Mammary epithelial cell (primary cell): ENCODE measurements at places on chromosomes 1 and 21.

- no peak for DNase-seq
Measured at GRCh38 chr1:238998577-238998976, 387.8 kb upstream of the CHRM3 start.

DNA sequence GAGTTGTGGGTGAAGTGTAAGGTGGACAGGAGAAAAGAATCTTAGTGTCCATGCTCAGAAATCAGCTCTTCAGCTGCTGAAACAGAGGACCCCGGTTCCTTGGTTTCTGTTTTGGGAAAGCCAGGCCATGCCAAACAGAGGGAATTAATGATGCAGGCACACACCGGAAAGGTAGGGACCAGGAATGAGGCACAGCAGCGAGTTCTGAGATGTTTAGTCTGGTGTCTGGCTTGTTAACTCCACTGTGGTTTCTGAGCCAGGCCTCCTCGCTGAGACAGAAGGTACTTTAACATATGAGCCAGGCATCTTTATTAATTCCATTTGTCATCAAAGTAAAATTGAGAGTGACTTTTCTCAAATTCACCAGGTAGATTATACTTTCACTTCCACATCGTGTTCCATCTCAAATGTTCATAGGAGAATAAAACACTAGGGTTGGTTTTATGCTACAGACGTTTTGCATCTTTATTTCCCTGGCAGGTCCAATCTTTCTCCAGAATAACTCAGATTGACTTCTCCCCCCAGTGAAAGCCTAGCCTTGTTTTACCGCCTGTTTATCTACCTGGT is 23.5 kb downstream of the LRRC8D start:
- peak; percentile 37 for DNase-seq

GRCh38 chr1:109322974-109323373 is 16.2 kb upstream of the MYBPHL start:
- no peak for DNase-seq

- DNase-seq, result no peak
Measured at GRCh38 chr1:152348447-152348846, 11.4 kb downstream of the FLG2 start.

DNA sequence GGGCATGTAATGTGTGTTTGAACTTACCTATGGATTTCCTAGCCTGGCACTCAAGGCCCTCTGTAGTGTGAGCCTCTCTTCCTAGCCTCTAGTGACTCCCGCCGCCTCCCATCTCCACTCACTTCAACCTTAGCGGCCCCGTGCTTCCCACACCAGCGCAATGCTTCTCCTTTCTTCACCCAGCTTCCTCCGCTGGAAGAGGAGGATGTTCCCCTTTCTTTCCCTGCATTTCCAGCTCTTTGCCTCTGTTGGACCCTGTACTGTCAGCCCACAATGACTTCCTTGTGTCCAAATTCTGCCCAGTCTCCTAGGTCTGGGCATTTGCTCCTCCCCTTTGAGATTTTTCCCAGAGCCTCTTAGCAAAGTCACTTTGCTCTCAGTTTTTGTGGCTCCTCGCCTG is 138.1 kb upstream of the IRF2BP2 start:
- no peak for DNase-seq

DNA sequence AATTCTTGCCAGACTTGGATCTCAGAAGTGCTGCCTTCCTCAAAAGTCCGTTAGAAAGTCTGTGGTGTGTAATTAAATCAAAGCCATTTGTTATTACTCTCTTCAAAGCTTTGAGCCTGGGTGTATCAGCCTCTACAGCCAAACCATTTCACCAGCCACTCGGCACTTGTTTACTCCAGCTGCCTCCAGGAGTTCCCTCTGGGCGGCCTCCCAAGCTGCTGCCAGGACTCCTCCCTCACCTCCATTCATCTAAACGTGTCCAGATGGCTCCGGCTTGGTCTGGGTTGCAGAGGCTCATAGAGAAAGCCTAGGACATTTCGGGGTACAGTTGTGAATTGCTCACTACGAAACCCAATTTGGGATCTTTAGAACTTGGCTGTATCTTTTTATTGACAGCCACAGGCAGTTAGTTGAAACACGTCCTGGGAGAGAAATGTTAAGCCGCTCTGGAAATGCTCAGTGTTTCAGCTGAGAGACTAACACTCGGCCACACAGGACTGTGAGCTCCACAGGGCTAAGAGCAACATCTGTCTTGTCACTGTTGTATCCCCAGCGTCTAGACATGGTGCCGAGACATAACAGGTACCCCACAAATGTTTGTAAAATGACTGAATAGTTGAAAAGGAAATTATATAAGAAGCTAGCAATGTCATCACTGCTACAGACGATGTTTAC is 116.9 kb upstream of the NGF start:
- DNase-seq, result no peak

DNA sequence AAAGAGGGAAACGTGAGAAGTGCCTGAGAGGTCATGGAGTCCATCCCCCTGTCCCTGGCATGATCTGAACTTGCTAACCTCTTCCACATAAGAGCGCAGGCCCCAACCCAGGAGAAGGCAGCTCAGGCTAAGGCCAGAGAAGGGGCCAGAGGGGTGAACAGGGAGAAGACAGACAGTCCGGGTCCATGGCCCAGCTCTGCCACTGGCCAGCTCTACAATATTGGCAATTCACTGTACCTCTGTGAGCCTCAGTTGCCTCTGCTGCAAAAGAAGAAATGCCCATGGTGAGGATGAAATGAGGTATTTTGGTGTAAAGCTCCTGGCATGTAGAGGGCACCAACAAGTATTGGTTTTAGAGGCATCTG is 72.3 kb downstream of the CAMK2N1 start:
- DNase-seq, result no peak

DNA sequence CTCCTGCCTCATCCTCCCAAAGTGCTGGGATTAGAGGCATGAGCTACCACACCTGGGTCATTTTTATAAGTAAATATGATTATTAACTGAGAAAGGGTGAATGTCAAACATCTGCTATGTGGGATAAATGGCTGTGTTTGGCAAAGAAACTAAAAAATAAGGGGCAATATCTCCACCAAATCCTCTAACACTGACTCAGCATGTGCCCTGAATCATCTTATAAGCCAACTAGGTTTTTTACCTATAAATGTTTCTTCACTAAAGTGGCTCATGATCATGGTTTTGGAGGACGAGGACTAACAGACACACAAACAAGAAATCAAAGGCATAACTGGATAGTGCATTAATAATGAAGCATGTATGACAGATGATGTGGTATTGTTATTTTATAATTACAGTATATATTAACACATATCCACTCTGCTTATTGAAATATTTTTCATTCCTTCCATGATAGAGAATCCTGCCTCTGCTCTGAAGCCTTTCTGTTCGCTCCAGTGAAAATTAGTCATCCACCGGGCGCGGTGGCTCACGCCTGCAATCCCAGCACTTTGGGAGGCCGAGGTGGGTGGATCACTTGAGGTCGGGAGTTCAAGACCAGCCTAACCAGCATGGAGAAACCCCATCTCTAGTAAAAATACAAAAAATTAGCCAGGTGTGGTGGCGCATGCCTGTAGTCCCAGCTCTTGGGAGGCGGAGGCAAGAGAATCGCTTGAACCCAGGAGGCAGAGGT is 11.7 kb upstream of the ARHGAP29 start:
- DNase-seq, result no peak

DNA sequence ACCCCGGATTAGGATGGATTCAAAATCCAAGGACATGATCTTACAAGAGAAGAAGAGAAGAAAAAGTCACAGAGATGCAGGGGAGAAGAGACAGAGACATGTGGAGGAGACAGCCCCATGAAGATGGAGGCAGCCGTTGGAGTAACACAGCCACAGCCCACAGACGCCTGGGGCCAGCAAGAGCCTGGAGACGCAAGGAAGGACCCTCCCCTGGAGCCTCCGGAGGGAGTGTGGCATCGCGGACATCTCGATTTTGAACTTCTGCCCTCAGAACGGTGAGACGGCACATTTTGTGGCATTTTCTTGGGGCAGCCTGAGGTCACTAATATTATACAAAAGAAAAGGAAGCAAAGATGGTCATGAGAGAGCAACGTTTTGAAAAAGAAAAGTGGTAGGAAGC is 28.8 kb downstream of the ABCG1 start:
- no peak for DNase-seq

- DNase-seq, result no peak
Measured at GRCh38 chr1:84116558-84116957, 27.5 kb upstream of the PRKACB start.

- peak; percentile 56 for DNase-seq
Measured at GRCh38 chr1:67834246-67834877, 1.1 kb upstream of the GNG12 start.

DNA sequence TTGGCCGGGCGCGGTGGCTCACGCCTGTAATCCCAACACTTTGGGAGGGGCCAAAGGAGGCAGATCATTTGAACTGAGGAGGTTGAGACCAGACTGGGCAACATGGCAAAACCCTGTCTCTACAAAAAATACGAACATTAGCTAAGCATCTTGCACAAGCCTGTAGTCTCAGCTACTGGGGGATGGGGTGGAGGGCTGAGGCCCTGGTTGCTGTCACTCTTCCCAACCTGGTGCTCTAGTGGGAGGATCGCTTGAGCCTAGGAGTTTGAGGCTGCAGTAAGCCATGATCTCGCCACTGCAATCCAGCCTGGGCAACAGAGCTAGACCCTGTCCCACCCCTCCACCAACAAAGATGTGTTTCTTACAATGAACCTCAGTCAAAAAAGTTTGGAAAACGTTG is 2.8 kb downstream of the PHGDH start:
- no peak for DNase-seq

- peak; percentile 99 for DNase-seq
Measured at GRCh38 chr1:230084408-230085177, 17.6 kb downstream of the GALNT2 start.

GRCh38 chr1:171738911-171739310 is 3.0 kb downstream of the VAMP4 start:
- DNase-seq, result no peak

- DNase-seq, result no peak
Measured at GRCh38 chr1:209580577-209580976, 2.9 kb upstream of the CAMK1G start.

GRCh38 chr1:215539803-215540570 is 27.1 kb upstream of the KCTD3 start:
- no peak for DNase-seq

DNA sequence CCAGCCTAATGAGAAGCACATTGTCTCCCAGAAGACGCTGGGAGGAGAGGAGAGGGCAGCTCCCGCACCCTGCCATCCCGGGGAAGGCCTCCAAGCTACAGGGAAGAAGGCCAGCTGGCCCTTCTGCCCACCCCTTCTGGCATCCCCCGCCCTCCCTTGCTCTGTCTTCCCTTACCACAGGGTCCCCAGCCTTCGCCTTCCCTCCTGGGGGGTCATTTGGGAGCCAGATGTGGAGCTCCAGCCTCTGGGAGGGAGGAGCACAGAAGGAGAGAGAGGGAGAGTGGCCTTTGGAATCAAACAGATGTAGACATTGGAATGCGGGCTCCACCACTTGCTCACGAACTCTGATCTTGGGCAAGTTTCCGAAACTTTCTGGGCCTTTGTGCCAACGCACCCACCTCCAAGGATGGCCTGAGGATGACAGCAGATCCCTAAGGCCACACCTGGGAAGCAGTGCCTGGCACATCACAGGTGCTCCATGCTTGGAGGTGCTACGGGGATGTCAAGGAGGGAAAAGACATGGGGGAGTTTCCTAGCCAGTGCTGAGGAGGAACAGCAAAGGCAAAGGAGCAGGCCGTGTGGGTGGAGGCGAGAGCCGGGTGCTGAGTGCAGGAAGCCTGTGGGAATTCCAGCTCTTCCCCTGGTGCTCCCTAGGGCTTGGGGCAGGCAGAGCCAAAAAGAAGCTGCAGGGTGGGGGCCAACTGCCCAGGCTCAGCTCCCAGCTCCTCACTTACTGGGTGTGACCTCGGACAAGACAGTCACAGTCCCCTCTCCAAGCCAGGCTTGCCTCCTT is 23.1 kb upstream of the RSPO1 start:
- DNase-seq, result no peak

DNA sequence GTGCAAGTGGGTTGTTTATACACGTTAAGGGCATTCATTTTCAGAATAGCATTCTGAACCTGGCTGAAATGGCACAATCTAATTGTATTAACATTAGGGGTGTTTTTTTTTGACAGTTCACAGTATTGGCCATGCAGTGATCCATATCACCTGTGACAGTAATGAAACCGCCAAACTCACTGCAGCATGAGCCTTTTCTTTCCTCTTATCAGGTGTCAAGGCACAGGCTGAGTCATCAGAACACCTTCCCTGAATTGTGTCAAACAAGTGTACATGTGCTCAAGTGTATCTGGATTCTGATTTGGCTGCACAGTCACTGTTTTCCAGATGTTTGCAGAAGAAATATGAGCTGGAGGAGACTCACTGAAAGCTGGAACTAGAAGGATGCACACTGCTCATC is 47.7 kb upstream of the C8B start:
- DNase-seq, result no peak

GRCh38 chr1:216600730-216601609 is 122.3 kb downstream of the ESRRG start:
- peak; percentile 53 for DNase-seq

GRCh38 chr1:40924767-40925166 is 54.7 kb upstream of the CTPS1 start:
- DNase-seq, result no peak

- DNase-seq, result no peak
Measured at GRCh38 chr1:19409477-19410341, 75.6 kb downstream of the CAPZB start.

GRCh38 chr1:227390525-227390924 is 72.2 kb upstream of the CDC42BPA start:
- no peak for DNase-seq

DNA sequence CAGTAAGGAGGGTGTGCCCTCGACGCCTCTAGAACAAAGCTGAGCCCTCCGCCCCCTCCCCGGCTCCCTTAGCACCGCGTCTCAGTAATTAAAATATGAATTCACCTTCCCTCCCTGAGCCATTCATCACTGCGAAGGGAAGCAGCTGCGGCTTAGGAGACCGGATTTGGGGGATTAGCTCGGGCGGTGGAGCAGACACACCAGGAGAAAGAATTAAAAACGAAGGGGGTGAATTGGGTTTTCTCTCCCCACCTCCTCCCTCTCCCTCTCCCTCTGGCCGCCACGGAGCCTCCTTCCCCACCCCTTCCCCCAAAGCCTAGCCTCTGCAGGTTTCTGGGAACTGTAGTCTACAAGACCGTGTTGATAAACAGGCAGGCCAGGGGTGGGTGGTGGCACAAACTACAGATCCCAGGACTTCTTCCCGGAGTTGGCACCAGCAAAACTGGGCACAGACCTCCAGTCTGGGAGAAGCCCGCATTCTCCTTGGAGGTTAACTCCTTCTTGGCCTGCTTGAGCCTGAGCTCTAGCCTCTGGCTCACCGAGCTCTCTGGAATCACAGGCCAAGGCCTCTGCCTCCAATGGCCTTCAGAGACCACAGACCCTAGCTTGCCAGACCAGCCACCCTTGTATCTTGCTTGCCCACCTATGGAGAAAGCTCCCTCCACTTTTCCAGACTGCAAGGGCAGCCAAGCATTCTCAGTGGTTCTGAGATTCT is 10.8 kb downstream of the BLACAT1 start:
- no peak for DNase-seq
